ENCODE measurements at places on chromosomes 2 and 18.

DNA sequence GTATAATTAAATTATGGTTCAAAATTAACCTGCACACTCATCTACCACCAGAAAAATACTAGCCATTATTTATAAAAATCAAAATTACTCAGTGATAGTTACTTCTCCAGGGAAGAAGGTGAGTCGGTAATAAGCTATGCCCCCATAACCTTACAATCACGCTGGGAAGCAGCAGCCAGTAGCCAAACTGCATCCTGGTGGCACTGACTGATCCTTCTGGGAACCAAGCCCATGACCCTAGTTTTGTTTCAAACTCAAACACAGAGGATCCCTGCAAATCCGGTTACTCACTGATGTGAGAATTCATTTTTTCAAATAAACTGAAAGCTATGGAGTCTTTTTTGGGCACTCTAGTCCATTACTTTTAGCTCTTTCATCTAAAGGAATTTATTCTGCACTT lies 88.2 kb upstream of the VWC2L start:
- no peak for DNase-seq

GRCh38 chr2:235577404-235578330 lies 83.8 kb downstream of the AGAP1 start:
- no peak for DNase-seq

GRCh38 chr18:62400916-62401315 lies 75.8 kb downstream of the TNFRSF11A start:
- DNase-seq: no peak

DNA sequence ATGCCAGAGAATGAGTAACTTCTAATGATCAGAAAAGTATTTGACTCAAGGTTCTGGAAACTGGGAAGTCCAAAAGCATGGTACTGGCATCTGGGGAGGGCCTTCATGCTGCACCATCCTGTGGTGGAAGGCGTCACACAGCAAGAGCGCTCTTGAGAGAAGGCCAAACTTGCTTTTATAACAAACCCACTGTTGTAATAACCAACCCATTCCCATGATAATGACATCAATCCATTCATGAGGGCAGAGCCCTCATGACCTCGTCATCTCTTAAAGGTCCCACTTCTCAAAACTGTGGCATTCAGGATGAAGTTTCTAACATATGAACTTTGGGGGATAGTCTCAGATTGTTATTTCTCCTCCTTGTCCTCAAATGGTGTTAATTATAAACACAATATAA lies 67.8 kb downstream of the COA5 start:
- DNase-seq: no peak

GRCh38 chr2:174072069-174072468 lies 106.9 kb upstream of the SP3 start:
- DNase-seq: no peak

DNA sequence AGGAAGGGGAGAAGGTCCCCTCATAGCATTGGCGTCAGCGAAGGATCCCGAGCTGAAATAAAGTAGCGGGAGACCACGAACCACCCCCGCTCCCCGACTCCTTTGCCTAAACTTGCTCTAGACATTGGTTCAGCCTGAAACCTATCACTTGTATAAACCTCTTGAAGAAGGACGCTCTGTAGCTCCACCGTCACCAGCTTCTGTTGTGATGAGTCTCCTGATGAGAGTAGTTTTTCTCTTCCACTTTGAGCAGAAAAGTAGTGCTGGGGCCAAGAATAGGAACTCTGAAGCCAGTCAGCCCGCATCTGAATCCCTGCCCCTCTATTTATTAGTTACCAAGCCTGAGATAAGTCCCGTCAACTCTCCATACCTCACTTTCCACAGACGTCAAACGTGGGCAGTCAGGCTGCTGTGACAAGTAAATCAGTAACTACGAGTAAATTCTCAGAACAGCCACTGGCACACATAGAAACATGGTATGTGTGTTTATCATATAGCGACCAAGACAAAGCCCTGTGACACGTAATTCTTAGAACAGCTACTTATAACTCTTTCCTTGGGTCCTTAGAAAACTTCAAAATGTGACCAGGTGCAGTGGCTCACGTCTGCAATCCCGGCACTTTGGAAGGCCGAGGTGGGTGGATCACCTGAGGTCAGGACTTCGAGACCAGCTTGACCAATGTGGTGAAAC lies 61.7 kb downstream of the CD226 start:
- peak; percentile 22 for DNase-seq

DNA sequence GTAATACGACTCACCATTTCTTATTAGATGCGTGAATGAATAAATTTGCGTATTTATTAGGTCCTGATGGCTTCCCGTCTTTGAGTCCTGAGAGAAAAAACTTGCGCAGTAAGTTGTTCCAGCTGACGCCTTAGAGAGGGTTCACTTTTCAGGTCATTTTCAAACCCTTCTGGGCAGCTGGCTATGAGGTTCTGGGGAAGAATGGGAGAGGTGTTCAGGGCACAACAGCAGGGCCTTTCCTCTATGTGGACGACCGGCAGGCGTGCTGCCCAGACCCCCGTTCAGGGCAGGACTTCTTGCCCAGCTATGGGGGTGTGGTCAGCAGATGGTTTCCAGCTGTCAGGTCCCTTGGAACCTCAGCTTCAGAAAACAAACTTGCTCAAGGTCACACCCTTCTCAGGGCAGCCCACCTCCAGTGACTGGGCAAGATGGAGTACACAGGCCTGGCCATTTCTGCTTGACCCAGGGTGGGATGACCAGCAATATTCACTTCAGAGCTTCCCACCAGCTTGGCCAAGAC lies 61.1 kb upstream of the TNP1 start:
- no peak for DNase-seq

DNA sequence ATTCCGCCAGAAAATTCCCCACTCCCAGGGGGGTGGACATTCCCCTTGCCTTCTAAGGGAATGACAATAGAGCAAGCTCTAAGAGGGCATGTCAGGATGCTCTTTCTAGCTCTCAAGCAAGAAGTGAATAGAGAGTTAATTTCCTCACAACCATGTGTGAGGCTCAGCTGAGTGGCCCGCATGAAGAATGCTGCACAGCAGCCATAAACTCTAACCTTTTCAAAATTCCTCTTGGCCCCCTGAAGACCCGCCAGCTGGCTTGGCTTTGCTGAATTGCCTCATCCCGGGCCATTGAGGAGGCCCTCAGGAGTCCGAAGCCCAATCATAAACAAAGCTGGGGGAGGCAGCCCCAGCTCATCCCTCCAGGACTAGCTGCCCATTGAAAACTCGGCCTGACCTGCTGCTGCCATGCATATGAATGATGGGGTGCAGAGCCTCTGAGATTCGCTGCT lies 38.2 kb downstream of the NRP2 start:
- DNase-seq: no peak

- no peak for DNase-seq
Observed at GRCh38 chr2:45570671-45571334, 40.3 kb downstream of the SRBD1 start.

GRCh38 chr2:33484042-33484621 lies 7.7 kb downstream of the RASGRP3 start:
- DNase-seq: no peak

GRCh38 chr2:95031076-95031725 lies 5.7 kb downstream of the MAL start:
- no peak for DNase-seq

DNA sequence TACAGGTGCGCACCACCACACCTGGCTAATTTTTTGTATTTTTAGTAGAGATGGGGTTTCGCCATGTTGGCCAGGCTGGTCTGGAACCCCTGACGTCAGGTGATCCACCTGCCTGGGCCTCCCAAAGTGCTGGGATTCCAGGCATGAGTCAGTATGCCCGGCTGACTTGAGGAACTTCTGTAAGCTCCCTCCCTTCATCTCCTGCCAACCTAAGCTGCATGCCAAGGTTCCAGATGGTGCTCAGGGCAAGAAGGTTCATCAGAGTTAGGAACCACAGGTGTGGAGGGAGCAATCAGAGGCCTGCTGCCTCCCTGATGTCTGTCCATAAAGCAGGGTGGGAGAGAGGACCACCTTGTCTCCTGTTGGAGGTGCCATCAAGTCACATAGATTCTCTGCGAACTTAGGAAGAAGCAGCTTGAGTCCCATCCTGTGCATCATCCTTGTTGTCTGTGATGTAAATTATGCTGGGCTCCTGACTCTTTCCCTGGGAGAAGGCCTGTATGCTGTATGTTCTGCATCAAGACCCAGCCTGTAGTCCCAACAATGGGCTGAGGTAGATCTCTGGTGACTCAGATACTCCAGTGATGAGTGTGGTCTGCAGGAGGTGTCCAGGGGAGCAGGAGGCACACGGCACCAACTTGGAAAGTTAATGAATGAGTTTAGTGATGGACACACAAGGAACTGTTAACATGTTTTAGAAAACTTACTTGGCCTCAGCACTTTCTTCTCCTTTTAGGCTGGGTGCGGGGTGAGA lies 53.1 kb downstream of the TMEM17 start:
- no peak for DNase-seq

DNA sequence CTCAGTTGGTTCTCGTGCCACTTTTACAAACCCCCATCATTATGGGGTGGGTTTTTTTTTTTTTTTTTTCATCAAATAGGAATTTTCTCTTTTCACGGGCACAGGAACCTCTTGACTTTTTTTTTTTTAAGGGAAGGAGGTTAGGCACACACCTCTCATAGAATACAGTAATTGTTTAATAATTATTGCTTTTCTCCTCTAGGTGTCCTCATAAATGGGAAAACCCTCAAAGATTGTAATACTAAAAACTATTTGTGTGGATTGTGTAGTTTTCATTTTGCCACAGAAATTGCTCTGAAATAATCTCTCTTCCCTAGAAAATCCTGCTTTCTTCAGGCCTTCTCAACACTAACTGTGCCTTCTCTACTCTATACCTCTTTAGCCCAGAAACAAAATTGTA lies 147.3 kb downstream of the GREB1L start:
- no peak for DNase-seq

- DNase-seq: no peak
Observed at GRCh38 chr2:130373808-130374365, 18.0 kb downstream of the PTPN18 start.

- DNase-seq: peak; percentile 41
Observed at GRCh38 chr2:86078774-86079545, 26.7 kb downstream of the POLR1A start.

DNA sequence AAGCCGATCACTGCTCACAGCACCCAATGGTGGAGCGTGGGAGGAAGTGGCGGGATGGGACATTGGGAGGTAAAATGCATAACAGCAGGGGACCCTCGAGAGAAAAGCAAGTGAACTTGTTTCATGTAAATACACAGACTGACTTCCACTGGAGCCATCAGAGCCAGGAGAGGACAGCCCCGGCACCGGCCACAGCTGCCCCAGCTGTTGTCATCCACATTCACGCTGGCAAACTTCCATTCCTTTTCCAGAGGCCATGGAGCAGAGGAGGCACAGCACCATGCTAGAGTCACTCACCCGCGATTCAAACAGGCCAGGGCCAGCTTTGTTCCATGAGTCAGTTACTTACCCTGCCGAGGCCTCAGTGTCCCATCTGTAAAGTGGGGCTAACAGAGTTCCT lies 610.9 kb upstream of the SALL3 start:
- DNase-seq: no peak

DNA sequence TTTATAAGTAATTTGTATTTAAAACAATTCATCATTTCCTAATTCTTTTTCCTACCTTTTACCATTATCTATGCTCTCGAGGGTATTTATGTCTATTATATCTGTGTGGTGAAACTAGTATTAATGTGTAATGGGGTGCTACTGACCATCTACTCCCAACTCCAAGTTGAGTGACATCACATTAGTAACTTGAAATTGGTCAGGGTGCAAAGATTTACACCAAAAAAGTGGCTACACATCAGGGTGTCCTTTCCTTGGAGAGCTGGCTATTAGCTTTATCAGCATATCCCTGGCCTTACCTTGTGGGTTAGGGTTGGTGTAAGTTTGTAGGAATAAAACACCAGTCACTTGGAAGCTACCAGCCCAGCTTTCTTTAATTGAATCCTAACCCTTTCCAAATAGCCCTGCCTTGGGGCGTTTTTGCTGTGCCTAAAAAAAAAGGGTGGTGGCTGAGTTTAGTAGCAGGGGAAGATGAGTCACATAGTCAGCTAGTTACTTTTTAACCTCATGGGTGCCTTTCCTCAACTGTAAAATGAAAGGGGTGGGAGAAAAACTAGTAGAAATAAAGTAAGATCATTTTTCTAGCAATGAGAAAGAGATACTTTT lies 14.0 kb downstream of the ANXA4 start:
- DNase-seq: no peak

- DNase-seq: no peak
Observed at GRCh38 chr2:9398881-9399780, 24.2 kb downstream of the ITGB1BP1 start.

DNA sequence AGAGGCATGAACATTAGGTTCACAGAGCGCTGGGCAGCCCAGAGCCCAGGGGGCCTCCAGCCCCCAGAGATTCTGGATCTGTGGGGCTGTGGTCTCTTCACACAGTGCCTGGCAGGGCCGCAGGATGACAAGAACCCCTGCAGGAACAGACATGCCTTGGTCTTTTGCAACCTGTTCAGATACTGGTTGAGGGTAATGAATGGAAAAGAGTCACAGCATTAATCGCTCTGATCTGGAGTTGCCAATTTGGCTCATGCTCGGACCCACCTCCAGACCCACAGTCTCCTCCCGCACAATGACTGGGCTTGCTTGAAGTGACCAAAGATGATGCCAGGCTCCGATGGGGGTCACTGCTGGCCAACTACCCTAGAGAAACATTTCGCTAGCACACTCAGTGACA lies 229.4 kb upstream of the SMAD2 start:
- DNase-seq: no peak

- no peak for DNase-seq
Observed at GRCh38 chr18:55868909-55869308, 280.9 kb upstream of the TCF4 start.

DNA sequence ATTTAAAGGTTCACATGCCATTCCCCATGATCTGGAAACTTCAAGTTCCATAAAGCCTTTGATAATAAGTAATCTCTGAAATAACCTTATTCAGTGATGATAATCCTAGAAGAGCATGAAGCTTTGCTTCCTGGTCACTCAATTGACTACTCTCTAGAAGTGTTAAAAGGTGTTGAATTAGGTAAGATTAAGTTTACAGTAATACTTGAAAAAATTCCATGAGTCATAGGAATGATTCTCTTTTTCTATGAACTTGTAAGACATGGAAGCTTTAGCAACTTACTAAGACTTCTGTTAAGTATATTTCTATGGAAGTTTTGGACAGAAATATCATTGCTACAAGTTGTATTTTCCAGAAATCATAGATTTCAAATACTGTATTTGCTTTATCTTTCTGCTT lies 100.6 kb downstream of the MYO1B start:
- DNase-seq: no peak

DNA sequence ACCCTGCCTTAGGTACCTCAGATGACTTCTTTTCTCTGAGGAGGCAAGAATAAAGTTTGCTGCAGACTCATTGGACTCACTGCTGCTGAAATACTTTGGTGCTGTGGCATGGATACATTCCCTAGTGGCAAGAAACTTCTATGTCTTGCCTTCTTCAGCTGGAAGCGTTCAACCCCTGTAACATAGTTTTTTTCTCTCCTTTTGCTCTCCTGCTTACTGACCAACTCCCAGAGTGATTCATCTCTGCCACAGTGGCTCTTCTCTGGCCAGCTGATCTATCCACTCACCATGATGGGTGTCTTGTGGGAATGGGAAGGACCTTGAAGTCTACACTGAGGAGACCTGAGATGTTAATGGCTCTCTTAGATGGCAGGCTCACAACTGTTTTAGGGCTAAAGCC lies 309.3 kb upstream of the LRRTM4 start:
- DNase-seq: no peak
